ENCODE measurements at places on chromosomes 5 and 9.
A peak's percentile ranks its signal among the peaks of the same experiment; 100 is the strongest.

DNA sequence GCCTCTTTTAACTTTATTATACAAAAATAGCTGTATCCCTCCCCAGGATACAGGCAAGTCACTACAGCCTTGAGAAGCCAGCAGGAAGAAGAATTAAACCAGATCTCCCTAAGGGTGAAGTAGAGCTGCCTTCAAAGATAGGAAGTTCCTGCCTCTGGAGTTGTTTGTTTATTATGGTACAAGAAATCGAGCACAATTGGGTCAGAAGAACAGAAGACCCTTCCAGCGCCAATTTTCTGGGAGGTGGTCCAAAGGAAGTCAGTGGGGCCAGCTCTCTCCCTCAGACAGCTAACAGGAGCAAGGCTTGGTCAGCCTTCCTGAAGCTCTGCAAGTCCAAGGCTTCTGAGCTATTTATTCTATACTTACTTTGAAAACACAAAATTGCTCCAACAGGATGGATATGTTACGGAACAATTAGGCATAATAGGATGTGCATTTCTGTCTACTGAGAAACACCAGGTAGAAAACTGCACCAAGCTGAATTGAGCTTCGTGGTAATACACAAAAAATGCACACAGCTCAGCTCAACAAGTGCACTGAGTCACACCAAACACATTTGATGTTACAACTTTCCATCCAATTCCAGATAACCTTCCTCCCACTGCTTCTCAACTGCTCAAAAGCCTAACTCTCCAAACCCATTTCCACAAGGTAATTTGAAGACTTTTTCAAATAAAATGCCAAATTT is 16.0 kb downstream of the SERINC5 start:
- no peak for DNase-seq

GRCh38 chr5:119187776-119188529 is 117.1 kb downstream of the DMXL1 start:
- DNase-seq, result no peak

DNA sequence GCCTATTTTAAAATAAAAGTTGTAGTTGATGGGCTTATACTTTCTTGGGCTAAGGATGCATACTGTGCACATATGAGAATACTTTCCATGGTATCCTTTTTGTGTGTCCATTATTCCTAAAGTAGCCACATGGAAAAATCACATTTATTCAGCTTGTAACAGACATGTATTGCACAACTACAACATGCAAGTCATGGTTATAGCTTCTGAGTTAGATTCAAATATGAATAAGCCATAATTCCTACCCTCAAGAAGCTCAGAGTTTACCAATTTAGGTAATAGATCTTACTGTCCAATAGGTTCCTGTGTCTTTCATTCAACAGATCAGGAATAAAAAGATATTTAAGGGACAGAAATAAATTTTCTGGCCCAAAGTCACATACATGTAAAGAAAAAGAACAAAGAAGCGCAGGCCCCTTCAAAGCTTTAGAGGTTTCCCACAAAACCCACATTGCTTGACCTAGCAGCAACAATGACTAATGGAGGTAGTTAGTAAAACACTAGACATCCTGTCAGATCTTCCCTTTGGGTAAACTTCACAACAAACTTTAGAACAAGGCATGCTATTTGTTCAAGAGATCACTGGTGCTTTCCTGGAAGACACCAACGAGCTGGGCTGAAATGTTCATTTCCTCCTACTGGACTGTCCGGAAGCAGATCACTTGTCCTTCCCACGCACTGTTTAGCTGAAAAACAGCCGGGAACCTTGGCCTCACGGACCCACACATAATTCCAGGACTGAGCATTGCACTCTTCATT is 78.4 kb upstream of the ITGA1 start:
- no peak for DNase-seq

DNA sequence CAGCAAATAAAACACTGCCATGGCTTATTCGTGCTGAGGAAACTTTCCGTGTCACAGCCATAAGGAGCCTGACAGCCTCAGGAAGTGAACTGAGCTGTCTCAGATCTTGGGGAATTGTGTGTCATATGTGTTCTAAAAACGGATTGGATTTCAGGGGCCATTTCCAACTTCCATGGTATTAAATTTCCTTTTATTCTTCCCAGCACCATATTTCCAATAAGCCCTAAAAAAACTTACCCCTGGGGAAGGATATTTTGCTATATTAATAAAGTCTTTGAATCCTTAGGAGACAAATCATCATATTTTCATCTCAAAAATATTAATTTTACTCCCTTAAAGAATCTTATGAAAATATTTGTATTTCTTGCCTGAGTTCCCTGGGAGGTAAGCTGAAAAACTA is 93.9 kb downstream of the LHFPL2 start:
- DNase-seq, result peak; percentile 56

- no peak for DNase-seq
These were observed 35.4 kb upstream of the TGFBI start for GRCh38 chr5:135993335-135993879.

DNA sequence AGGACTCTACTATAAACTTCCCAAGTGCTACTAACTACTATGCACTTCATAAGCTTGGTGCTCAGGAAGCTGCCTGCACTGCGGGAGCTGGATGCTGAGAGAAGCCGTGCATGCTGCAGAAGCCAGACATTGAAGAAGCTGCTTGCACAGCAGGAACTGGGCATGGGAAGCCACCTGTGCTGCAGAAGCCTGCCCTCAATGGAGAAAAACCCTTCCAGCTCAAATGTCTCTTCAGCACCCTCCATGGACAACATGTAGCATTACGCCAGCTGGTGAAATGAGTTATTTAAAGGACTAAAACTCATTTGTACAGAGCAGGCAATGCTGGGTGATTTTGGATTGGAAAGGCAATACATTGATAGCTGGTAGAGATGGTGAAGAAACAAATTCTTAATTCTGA is 247.2 kb downstream of the KIF4B start:
- DNase-seq, result peak; percentile 63
